GM23248 (cell line): ENCODE measurements at places on chromosomes 1 and 21. TPM values are rescaled to one million over a fixed set of nuclear protein-coding genes. Genes with fewer than 3 reads are reported as not detected.

ETV3L gene
- polyA plus RNA-seq, result not detected in 2 replicates

TACSTD2 gene
- polyA plus RNA-seq, result 1.6 and 1.8 TPM in 2 replicates

MANEAL gene
- polyA plus RNA-seq, result 0.23 TPM in 1 of 2 replicates, not detected in the other

TMPRSS15 gene
- not detected in 2 replicates for polyA plus RNA-seq
